ENCODE measurements at places on chromosomes 1 and 21.
A peak's percentile ranks its signal among the peaks of the same experiment; 100 is the strongest.

- DNase-seq = peak; percentile 72
Measured at GRCh38 chr1:220873868-220874655, 5.2 kb upstream of the HLX start.

DNA sequence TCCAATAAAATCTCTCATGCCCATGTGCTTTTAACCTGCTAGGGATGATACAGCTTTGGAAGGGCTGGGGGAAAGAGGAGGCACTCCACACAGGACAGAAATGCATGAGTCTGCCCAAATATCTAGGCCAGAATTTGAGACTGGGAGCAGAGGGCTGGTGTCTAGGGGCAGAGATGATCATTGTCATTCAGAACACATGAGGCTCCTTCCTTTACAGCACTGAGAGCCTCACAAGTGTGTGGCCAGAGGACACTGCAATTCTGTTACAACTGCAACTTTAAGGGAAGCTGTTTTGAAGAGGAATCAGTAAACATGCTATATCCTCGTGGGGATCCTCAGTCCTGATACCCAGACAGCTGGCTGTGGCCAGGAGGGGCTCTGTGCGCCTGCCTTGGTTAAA, 541.3 kb downstream of the OMA1 start:
- DNase-seq = no peak

GRCh38 chr1:114224196-114224907, 70.7 kb upstream of the SYT6 start:
- no peak for DNase-seq

DNA sequence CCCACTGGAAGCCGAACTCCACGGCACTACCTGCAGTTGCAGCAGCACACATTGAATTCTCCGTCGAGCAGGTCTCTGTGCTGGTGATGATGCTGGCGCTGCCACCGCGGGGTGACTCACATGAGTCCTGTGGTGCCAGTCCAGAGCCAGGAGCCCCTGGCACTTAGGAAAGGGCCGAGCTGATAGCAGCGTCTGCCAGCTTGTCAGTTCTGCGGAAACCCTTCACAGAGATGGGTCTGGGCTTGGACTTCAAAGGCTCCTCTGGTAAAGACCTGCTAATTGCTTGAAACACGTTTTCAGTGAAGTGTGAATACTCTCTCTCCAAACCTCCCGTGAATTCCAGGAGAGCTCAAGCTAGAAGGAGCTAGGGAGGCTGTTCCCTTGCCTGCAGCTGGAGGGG, 92.2 kb downstream of the GRIK3 start:
- no peak for DNase-seq

DNA sequence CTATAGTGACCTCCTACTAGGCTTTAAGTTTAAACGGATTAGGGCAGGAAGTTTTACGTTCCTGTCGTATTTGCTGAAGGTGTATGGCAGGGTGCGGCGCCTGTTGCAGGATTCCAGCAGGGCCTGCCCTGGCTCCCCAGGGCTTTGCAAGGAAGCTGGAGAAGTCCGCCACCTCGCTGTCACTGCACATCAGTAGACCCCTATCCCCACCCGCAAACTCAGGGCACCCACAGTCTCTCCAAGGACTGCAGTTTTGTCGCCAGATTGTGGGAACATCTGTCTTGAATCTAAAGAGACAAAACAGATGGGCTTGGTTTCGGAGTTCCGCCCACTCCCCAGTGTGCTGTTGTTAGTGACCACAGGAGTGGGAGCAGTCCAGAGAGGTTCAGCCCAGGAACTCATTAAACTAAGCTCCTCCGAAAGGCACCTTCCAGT, 110.8 kb downstream of the CDC7 start:
- DNase-seq = peak; percentile 65

GRCh38 chr1:156114919-156115513, 505 bp downstream of the LMNA start:
- peak; percentile 73 for DNase-seq

- no peak for DNase-seq
Measured at GRCh38 chr1:221783437-221783836, 41.5 kb upstream of the DUSP10 start.

DNA sequence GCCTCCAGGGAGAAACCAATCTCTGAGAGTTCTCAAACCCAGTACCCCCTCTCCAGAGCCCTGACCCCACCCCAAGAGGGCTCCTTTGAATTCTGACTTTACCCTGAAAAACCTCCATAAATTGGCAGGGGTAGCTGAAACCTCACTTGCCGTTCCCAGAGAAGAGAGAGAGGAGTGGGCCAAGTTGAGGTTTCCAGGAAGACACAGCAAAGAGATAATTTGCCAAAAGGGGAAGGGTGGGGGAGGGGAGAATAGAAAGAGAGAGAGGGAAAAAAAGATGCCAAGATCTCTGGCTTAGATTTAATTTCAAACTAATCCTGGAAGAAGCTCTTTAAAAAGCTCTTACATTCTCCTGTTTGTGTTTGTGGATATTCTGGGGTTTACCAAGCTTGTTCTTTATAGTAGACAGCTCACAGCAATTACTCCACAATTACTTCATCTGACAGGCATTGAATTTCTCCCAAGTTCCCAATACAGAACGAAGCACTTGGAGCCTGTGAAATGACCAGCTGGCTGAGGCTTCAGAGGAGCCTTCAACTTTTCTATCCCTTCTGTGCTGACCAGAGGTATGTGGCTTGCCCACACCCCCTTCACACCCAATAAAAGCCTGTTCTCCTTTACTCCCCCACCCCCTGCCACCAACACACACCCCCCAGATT, 1.1 kb upstream of the GRHL3 start:
- no peak for DNase-seq

- DNase-seq = no peak
Measured at GRCh38 chr1:71930511-71930910, 351.8 kb downstream of the NEGR1 start.

- no peak for DNase-seq
Measured at GRCh38 chr1:205563927-205564441, 59.5 kb downstream of the CDK18 start.

- DNase-seq = no peak
Measured at GRCh38 chr1:9182784-9183257, 51.8 kb upstream of the H6PD start.

DNA sequence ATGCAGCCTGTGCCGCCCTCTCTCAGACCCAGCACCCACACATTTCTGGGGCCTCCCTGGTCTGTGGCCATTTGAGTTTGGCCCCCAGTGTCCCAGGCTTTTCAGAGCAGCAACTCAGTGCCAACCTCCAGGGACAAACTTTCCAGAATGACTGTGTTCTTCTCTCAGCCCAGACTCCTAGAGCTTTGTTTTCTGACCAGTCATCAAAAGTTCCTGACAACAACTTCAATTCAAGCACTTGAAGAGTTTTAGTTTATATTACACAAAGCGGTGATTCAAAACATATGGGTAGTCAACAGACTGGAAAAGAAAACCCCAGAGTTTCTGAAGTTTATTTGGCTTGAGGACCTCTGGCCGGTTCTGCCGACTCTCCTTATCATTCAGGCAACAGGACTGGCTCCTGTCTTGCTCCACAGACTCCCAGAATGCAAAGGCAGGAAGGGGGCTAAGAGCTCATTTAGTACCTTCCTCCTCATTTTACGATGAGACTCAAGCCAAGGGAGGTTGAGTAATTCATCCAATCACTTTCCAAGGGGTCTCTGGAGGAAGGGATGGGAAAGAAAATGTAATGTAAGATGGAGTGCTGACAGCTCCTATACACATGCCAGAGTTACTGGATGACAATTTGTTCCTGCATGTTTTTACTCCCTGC, 27.0 kb upstream of the TIAM1 start:
- DNase-seq = no peak

- DNase-seq = no peak
Measured at GRCh38 chr21:17613242-17613676, 558 bp upstream of the BTG3 start.

Measured in mucosa of descending colon (tissue), 3 donors.